Fibroblast of lung (primary cell): ENCODE measurements at places on chromosomes 6 and 20. TPM values are rescaled to one million over a fixed set of nuclear protein-coding genes. Genes with fewer than 3 reads are reported as not detected.

- peak; percentile 57 for DNase-seq
These were observed 21.1 kb upstream of the THBS2 start for GRCh38 chr6:169274781-169275180.

DNA sequence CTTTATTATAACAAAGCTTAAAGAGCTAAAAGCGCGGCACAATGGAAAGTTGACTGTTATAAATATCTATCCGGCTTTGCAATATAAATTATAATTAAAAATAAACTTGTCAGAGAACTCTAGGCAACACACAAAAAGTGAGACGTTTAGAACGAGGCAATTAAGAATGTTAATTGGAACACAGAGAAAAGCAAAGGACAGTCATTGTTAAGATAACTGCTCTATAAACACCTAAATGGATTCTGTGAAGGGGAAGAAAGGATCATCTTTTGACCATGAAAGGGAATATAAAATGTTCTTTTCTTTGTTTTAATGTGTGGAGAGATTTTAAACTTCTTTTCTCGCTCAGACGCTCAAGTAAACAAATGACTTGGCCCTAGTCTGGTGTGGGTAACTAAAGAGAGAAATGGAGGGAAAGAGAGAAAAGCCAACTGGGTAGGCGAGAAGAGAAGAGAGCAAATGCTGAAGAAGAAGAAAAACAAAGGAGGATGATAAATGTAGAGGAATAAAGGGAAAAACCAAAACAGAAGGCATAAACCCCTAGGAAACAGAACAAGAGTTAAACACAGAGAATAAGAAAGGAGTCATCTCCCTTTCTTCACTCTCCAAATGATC, 9.3 kb upstream of the SALL4 start:
- DNase-seq: no peak

GRCh38 chr6:107458672-107459282, 587 bp downstream of the PDSS2 start:
- DNase-seq: peak; percentile 31

Gene QKI
- polyA plus RNA-seq: 218 and 224 TPM in 2 replicates

Gene PRDM13
- polyA plus RNA-seq: not detected in 2 replicates

Gene EPB41L1
- polyA plus RNA-seq: 13.9 and 16.2 TPM in 2 replicates

Gene ARMH2
- not detected in 2 replicates for polyA plus RNA-seq
